ENCODE measurements at places on chromosomes 16 and 17.

DNA sequence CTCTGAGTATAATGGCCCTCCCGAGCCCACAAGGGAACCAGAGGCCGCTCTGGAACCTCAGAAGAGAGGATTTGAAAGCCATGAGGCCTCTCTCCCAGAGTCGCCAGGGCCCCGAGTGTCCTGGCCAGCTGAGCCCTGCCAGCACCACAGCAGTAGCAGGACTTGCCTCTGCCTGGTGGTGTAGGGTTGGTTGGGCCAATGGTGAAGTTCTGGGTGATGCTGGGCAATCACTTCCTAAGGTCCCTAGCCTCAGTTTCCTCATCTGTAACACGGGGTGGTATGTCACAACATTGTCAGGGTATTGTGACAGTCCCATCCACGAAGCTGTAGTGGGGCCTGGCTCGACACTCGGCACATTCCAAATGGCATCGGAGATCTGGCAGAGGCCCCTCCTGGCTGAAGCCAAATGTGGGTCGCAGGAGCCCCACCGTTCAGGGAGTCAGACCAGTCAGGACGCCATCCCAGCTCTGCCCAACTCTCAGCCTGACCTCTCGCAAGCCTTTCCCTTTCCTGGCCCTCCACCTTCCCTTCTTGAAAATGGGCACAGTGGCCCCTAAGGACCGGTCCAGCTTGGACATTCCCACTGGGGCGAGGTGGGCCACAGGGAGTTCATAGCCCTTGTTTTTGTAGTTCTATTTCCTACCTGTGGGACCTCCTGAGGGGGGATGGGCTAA lies 1.7 kb downstream of the NATD1 start:
- no peak for DNase-seq

GRCh38 chr16:54932021-54932660 lies 1.5 kb downstream of the IRX5 start:
- DNase-seq = no peak

GRCh38 chr17:15414532-15415306 lies 52.7 kb downstream of the CDRT4 start:
- no peak for DNase-seq

DNA sequence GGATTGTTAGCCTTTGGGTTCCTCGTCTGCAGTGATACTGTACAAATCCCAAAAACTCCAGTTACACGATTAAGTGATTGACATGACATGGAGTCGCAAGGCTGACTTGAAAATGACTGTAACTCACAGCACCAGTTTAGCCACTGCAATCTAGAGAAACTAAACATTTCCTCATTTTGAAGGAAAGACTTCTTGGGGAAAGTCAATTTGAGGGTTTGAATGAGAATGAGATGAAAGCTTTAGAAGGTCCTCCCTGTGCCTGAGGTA lies 4.8 kb downstream of the BANP start:
- no peak for DNase-seq

DNA sequence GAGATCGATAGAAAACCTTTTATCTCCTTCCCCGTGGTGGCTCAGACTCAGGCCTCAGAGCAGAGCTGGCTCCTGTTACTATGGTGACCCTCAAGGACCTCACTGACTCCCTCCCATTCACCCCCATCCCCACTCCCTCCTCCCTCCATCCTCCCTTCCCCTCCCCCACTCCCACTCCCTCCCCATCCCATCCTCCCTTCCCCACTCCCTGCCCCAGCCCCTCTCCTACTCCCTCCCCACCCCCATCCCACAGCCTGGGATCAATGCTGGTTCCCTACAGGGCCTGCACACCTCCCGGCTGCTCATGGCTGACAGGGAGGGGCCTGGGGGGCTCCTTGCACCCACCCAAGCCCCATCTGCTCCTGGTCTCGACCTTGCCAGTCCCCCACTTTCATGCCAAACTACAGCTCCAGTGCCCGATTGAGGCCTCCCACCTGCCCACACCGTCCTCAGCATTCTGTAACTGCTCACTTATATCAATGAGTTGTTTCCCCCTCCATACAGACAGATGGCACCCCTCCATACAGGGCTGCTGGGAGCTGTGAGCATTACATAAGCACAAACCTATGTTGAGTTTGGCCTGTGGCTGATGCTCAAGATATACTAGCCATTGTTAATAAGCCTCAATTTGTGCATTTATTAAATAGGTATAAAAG lies 11.6 kb upstream of the RAI1 start:
- no peak for DNase-seq

- no peak for DNase-seq
Observed at GRCh38 chr17:50312308-50312707, 33.6 kb upstream of the XYLT2 start.

- no peak for DNase-seq
Observed at GRCh38 chr17:41522301-41523224, 3.9 kb upstream of the KRT15 start.

DNA sequence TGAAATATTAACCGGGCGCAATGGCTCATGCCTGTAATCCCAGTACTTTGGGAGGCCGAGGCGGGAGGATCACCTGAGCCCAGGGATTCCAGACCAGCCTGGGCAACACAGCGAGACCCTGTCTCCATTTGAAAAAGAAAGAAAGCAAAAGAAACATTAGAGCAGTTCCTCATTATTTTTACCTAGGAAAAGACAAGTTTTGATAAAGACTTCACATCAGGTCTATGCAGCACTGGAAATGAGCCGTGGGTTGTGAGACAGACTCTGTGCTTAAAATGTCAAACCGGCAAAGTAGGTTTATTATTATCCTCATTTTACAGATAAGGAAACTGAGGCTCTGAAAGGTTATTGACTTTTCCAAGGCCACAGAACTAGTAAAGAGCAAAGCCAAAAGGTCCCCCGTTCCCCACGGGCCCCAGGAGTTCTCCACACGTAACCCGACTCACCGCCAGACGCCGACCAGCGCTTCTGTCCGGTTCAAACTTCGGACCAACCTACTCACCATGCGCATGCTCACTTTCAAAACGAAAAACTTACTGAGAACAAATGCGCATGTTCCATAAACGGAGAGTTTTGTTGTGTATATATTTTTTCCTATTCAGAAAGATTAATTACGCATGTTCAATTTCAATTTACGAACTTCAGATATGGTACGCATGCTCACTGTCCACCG lies 356 bp downstream of the TUBD1 start:
- DNase-seq = no peak

DNA sequence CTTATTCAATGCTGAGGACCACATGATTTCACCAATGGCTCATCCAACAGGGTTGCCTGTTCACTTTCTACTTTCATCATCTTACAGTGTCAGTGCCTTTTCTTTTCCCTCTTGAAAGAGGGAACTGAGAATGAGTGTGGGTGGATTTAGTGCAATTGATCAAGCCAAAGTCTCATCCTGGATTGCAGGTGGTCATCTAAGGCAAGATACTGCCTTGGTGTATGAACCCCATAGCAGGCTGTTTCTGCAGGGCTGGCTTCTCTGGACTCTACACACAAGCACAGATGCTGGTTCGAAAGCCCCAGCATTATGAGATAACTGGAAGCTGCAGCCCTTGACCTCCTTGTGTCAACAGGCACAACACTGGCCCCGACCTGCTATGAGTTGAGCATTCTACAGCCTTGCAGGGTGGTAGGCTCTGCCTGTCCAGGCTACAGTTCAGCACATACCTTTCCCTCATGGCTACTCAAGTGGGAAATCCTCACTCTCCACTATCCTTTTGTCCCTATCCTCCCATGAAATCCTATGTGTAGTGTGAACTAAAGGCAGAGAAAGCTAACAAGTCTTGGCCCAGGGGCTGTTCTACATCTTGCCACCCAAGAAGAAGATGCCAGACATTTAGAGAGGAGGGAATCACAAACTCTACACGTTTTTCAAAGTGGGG lies 358.7 kb downstream of the SLC39A11 start:
- no peak for DNase-seq

- DNase-seq = no peak
Observed at GRCh38 chr17:18326572-18326971, 11.5 kb downstream of the SMCR8 start.

DNA sequence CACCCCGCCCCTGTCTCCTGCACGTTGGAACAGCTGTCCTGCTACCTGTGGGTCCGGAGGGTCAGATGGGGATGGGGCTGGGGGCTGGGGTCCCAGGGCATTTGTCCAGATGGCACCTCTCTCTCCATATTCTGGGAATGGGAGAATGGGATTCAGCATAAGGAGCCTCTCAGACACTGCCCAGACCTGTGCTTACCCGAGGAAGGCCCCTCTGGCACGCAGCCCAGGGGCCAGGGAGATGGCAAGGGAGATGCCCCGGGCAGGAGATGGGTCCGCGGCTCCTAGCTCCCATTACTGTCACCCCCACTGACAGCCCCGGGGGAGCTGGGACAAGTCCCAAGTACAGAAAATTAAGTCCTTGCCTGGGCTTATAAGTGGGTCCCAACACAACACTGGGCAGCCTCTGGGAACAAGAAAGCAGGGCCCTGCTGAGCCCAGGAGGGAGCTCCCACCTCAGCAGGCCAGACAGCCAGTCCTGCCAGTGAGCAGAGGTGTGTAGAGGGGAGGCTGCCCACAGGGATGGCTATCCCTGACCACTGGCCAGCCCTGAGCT lies 1.8 kb downstream of the VASN start:
- no peak for DNase-seq

DNA sequence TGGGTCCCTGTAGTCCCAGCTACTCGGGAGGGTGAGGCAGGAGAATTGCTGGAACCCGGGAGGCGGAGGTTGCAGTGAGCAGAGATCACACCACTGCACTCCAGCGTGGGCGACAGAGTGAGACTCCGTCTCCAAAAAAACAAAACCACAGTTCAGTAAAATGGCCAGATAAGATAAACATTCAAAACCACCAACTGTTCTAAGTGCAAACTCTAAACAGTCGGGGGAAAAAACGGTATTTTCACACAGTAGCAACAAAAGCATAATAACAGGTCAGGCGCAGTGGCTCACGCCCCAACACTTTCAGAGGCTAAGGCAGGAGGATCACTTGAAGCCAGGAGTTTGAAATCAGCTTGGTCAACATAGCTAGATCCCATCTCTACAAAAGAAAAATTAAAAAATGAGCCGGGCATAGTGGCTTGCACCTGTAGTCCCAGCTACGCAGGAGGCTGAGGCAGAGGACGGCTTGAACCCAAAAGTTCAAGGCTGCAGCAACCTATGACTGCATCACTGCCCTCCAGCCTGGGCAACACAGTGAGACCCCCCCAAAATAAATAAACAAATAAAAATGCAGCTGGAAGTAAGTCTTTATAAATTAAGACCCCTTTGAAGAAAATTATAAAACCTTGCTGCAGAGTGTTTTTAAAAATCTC lies 10.8 kb upstream of the HASPIN start:
- DNase-seq = no peak

DNA sequence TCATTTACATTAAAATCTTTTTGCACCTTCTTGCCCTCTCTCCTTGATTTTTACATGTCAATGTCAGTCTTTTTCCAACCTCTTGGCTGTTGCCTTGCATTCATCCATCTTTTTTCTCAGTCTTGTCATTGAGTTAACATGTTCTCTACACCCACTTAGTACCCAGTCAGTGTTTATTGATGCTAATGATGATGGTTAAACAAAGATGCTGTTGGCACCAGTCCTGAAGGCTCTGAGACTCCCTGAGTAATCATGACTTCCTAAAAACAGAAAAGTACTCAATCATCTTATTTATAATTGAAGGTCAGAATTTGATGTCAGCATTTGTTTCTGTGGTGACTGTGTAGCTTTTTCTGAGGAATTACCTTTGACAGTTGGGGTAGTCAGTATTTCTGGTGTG lies 104.5 kb downstream of the NLK start:
- DNase-seq = no peak

DNA sequence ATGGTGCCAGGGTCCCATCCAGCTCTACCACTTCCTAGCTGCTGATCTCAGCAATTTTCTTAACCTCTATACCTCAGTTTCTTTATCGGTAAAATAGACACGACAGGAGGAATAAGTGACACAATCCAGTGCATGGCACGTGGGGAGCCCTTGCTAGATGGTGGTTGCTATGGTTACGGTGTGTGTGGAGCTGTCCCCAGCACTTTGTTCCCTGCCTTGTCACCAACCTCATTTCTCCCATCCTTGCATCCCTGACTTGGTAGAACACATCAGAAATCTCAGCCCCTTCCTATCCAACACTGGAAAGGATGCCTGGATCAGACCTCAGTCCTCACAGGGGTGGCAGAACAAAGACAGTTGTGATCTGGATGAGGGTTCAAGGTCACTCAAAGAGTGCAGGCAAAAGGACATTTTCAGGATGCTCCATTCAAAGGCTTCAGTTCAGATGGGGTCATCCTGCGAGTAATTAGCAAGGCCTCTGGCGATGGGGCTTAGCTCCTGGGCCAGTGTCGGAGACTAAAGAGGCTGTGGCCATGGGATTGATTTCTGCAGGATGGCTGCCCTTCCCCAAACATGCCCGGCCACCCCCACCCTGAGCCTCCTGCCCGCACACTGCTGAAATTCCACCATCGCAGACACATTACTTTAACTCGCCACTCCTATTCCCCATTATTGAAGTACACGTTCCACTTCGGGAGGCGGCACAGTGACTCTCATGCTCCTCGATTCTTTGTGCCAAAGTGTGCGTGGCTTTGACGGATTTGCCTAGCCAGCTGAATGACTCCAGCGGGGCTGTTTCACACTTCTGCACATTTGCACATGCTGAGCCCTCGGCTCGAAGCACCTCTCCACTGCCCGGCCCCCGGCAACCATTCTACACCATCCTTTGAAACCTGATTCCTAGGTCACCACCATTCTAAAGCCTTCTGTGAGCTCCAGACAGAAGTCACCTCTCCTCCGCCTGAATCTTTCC lies 40.3 kb downstream of the WNT3 start:
- no peak for DNase-seq

- DNase-seq = no peak
Observed at GRCh38 chr16:88465387-88465983, 12.4 kb downstream of the ZFPM1 start.

DNA sequence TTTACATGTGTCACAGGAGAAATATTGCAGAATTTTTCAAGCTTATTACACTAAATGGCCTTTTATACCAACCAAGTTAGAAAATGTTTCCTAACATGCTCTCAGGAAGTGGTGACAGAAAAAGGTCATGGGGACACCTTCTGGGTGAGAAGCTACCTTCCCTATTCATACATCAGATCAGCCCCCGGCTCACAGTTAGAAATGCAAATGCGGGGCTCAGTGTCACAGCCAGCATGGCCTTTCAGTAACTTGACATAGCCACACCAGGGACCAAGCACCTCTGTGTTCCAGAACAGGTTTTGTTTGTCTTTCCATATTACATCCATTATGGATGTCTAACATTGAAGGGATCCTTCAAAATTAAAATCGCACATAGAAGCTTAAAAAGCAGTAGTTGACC lies 59.5 kb downstream of the CHD9NB start:
- no peak for DNase-seq

DNA sequence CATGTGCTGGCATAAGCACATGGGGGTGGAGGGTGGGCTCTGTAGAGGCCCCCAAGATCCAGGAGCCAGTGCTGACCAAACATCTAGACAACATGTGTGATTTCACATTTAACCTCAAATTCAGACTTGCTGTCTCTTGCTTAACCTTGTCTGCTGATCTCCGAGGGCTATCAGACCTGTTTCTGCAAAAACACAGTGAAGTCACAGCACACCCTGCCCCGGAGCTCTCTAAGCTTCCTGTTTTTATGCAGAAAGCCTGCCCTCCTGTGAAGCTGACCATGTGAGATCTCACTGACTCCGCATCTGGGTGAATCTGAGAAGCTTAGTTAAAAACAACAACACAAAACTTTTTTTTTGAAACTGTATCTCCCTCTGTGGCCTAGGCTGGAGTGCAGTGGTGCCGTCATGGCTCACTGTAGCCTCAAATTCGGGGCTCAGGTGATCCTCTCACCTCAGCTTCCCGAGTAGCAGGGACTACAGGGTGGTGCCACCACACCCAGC lies 6.6 kb upstream of the DPEP2 start:
- DNase-seq = peak; percentile 78

Measured in CD4-positive, alpha-beta T cell treated with Interleukin-17A for 4 hours (primary cell).